GM04504 (cell line): ENCODE measurements at places on chromosomes 6 and 20.

- DNase-seq, result no peak
These were observed 5.4 kb downstream of the ZFP57 start for GRCh38 chr6:29675561-29675960.

GRCh38 chr20:61768571-61769285 lies 297.0 kb downstream of the TAF4 start:
- DNase-seq, result no peak

DNA sequence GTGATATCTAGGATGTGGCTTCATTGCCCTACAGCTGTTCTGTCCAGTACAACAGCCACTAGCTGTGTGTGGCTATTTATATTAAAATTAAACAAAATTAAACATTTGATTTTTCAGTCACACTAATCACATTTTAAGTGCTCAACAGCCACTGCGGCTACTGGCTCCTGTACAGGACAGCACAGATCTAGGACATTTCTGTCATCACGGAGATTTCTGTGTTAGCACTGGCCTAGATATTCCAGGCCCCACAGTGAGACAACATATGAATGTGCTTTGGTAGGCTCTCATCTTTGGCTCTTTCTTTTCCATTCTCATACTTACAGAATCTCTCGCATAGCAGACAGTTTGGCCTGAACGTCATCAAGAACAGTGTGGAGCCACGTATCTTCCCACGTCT lies 48.4 kb upstream of the ZBTB24 start:
- DNase-seq, result no peak

- DNase-seq, result no peak
These were observed 207.4 kb downstream of the SOX4 start for GRCh38 chr6:21800948-21801438.

DNA sequence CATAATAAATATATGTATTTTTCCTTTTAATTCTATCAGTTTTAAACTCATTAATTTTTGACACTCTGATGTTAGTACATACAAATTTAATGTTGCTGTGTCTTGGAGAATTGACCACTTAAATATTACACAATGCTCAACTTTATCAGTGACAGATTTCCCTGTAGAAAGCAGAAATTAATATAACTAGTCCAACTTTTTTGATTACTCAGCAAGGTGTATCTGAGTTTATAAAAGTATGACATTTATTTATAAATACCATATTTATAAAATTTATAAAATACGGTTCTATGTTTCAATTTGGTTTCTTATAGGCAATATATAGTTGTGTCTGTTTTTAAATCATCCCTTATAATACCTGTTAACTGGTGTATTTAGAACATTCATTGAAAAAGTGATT lies 350.0 kb upstream of the EYS start:
- no peak for DNase-seq

- DNase-seq, result no peak
These were observed 89.4 kb upstream of the ANKEF1 start for GRCh38 chr20:9945408-9945807.

- DNase-seq, result no peak
These were observed 6.3 kb upstream of the GJA1 start for GRCh38 chr6:121428872-121429756.

- no peak for DNase-seq
These were observed 47.9 kb downstream of the FOXO3 start for GRCh38 chr6:108608453-108609275.

DNA sequence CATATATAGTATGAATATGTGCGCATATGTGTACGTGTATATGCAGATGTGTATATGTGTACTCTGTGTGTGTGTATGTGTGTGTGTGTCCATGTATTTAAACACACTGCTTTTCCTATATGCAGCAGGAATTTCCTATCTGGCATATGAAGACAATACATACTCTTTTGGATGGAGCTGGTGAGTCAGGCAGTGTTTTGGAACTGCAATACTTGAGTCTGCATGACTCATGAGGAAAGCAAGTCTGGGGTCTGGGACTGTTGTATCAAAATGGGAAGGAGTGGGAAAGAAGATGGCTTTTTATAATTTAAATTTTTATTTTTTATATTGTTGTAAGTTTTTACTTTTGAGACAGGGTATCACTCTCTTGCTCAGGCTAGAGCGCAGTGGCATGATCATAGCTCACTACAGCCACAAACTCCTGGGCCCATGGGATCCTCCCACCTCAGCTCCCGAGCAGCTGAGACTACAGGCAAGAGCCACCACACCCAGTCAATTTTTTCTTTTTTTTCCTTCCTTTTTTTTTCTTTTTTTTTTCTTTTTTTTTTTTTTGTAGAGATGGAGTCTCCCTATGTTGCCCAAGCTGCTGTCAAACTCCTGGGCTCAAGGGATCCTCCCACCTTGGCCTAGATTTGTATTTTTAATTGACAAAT lies 72.2 kb downstream of the ATXN1 start:
- no peak for DNase-seq

DNA sequence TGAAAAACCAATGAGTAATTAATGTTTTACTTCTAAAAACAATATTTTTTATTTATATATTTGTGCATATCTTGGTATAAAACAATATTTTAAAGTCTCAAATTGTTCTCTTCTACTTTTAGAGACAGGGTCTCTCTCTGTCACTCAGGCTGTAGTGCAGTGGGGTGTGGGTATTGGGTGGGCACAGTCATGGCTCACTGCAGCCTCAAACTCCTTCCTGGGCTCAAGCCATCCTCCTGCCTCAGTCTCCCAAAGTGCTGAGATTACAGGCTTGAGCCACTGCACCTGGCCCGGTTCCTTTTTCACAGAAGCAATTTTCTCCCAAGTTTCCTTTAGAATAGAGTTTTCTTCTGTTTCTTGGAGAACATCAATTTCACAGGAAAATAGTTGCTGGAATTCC lies 102.8 kb downstream of the TMEM242 start:
- no peak for DNase-seq

DNA sequence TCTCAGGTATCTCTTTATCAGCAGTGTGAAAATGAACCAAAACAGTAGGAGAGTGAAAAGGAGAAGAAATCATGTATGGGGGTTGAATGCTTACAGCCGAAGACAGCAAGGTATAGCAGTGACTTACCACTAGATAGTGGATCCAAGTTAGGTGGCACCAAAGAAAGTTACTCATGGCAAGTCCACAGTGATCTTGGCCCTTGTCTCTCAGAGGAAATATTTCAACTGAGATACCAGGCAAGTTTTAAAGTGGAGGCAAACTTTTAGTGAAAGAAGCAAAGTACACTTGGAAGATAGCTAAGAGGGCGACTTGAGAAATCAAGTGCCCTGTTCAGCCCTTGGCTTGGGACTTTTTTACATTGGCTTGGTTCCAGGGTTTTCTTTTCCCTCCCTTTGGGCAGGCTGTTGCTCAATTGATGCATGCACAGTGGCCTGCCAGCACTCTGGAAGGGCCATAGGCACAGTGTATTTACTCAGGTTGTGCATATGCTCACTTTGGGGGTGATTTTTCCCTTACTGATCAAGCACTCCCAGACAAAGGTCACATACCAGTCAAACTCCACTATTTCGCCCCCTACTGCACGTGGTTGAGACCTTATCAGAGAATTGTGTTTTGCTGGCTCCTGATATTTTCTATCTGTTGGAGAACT lies 329.5 kb upstream of the KHDRBS2 start:
- DNase-seq, result no peak

DNA sequence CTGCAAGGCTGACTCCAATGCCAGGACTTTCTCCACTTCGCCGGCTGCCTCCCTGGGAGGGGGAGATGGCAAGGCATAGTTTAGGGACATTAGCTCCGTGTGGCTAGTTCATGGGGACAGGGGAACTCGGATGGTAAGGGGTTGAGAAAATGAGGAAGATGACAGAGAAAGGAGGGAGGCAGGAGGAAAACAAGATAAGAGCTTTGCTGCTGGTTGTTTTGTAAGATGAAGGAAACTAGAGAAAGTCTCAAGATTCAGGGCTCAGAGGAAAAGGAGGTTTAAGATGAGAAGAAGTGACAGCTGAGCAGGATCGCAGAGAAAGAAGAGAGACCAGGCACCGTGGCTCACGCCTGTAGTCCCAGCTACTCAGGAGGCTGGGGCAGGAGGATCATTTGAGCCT lies 180.9 kb upstream of the RREB1 start:
- DNase-seq, result no peak

GRCh38 chr6:154709621-154710020 lies 23.6 kb upstream of the SCAF8 start:
- DNase-seq, result no peak

DNA sequence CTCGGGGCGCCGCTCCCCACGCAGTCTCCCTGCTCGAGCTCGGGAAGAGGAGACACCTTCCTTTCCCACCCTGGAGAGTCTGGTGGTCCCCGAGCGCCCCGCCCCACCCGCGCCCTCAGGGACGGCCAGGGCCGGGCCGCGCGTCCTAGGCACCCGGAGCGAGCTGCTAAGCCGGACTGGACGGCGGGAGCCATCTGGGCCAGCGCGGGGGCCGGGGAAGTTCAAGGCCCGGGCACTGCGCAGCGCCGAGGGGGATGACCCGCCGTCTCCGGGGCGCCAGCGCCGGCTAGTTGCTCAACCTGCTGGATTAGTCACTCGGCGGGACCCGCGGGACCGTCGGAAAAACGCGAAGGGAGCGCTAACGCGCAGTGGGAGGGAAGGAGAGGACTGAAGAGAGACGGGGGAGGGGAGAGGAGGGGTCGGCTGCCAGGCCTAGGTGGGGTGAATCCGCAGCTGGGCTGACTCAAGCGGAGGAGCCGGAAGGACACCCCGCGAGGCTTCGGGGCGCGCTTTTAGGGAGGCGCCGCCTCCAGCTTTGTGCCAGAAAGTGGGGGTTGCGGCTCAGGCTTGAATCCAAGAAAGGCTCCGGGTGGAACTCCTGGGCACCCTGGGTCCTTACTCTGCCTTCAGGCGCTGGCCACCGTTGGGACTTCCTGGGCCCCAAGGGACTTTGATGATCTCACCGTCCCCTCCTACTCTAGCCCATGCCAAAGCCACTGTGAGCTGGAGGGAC lies 75.7 kb upstream of the FOXP4 start:
- no peak for DNase-seq

DNA sequence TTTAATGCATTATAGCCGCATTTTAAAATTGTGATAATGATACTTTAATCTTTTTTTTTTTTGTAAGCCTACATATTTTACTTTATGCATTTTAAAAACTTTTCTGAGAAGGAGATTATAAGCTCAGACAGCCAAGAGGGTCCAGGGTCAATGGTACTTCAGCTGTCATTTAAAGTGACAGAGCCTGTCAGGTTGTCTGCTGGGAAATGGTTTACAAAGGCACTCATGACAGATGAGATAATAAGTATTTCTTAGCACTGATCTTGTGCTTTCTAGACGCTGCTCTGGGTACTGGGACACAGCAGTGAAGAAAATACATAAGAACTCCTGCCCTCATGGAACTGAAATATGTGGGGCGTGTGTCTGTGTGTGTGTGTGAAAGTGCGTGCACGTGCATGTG lies 19.6 kb downstream of the LAMP5 start:
- no peak for DNase-seq

DNA sequence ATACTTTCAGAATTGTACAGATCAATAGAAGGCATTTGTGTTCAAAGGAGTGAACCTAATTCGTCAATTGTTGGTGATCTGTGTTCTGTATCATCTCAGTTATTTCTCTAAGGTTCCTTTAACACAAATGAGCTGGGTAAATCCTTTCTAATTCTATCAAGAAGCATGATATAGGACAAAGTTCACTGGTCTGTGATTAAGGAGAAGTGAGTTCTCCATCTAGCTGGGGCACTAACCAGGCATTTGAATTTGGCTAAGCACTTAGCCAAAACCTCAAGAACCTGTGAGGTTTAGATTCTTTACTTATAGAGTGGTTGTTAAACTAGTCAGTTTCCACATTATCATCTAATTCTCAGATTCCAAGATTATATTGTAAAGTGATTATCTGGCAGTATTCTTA lies 50.3 kb downstream of the DOP1A start:
- no peak for DNase-seq

- DNase-seq, result no peak
These were observed 167.3 kb downstream of the KCNQ5 start for GRCh38 chr6:72789145-72789544.

- DNase-seq, result no peak
These were observed 220.8 kb downstream of the PREX1 start for GRCh38 chr20:48606841-48607543.

- DNase-seq, result no peak
These were observed 1.5 kb downstream of the TFAP2B start for GRCh38 chr6:50819904-50820868.

GRCh38 chr6:113659762-113660404 lies 197.3 kb upstream of the MARCKS start:
- DNase-seq, result no peak

GRCh38 chr6:35008858-35009257 lies 119.8 kb downstream of the ANKS1A start:
- DNase-seq, result no peak

- DNase-seq, result no peak
These were observed 180.5 kb downstream of the MCHR2 start for GRCh38 chr6:99813565-99813964.

GRCh38 chr6:20868397-20869096 lies 334.3 kb downstream of the CDKAL1 start:
- DNase-seq, result no peak

GRCh38 chr6:98839781-98840361 lies 5.5 kb downstream of the POU3F2 start:
- no peak for DNase-seq

- DNase-seq, result no peak
These were observed 83.9 kb upstream of the DUSP22 start for GRCh38 chr6:208364-208763.

GRCh38 chr20:10653599-10654249 lies 20.1 kb downstream of the JAG1 start:
- DNase-seq, result peak; percentile 51

- DNase-seq, result no peak
These were observed 191.7 kb downstream of the FOXC1 start for GRCh38 chr6:1801401-1801800.

DNA sequence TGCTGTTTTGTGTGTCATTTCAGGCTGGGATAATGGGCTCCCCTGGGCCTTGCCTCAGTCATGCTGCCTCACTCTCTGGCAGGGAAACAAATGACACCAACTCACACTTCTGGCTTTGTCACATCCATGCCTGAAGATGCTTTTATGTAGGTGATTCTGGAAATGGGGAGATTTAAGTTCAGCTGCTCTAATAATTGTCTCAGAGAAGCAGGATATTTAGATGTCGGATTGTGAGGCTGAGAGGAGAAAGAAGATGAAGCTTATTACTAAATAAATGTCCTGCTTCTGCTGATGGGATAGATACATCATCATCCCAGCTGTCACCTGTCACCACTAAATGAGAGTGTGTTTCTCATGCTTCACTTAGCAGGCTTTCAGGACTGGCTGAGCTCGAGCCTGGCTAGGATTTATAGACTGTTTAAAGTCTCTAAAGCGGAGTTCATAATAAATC lies 480.2 kb upstream of the SPTLC3 start:
- DNase-seq, result no peak

DNA sequence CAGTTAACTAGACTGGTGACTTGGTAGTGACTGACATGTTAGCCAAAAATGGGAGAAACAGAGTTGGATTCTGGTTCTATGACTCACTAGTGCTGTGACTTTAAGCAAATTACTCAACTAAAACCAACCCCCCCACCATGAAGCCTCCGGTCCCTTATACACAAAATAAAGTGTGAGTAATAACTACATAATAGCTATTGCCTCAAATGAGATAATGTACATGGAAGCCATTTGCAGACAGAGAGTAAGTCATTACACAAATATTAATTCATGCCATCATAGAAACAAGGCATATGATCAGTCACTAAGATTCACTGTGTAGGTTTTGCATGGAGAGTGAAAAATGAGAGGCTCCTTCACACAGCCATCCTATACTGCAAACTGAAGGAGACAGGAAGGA lies 111.9 kb downstream of the HIVEP2 start:
- peak; percentile 69 for DNase-seq

- no peak for DNase-seq
These were observed 220.7 kb downstream of the CDC5L start for GRCh38 chr6:44608175-44608574.
